ENCODE measurements at places on chromosomes 6 and 20.

- DNase-seq = no peak
Measured at GRCh38 chr6:42841844-42842584, 37.4 kb upstream of the RPL7L1 start.

GRCh38 chr20:47051936-47052526, 157.4 kb downstream of the EYA2 start:
- DNase-seq = no peak

DNA sequence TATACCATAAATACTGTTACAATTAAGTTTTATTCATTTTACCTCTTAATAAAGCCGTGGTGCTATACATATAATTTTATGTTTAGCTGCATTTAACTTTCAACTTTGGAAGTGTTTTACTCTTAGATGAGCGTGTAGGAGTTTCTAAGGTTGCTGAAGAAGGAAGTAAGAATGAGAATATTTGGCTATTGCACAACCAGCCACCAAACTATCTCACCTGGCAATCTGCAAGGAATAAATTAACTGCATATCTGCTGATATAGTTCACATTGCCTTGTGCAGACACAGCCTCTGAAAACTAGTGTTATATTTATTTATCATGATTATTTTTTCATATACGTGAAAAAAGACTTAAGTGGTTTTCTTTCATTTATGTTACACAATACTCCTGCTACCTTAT, 230.4 kb downstream of the PLCB1 start:
- no peak for DNase-seq

- no peak for DNase-seq
Measured at GRCh38 chr6:145609521-145609920, 125.8 kb downstream of the EPM2A start.

DNA sequence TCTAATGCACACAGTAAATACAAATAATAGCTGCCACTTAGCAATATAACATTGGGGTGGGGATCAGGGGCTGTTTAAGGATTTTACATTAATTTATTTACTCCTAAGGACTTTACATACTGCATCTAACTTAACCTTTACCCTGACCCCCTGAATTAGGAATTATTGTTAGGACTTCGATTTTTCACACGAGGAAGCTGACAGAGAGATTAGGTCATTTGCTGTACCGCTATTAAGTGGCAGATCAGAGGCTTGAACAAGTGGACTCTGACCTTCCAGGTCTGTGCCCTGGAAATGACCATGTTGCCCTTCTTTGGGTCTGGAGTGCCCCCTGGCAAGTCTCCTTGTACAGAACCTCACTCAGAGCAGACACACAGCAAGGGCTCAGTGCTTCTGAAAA, 5.2 kb upstream of the ELMO2 start:
- DNase-seq = no peak

DNA sequence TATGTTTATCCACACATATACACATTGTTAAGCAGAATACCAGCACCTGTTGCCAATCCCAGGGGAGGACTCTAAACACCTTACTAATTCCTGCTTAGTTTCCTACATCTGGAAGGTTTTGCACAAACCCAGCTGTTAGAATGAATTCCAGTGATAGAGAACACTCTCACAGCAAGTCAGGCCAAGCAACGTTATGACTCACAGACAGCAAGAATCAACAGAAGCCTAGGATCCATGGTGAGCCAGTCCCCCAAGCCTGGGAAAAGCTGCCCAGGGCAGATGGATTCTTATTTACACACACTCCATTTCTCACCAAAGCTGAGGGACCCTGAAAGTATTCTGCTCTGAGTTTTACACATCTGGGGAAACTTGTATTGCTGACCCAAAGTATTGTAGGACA, 291.7 kb downstream of the SLC35F1 start:
- DNase-seq = no peak

DNA sequence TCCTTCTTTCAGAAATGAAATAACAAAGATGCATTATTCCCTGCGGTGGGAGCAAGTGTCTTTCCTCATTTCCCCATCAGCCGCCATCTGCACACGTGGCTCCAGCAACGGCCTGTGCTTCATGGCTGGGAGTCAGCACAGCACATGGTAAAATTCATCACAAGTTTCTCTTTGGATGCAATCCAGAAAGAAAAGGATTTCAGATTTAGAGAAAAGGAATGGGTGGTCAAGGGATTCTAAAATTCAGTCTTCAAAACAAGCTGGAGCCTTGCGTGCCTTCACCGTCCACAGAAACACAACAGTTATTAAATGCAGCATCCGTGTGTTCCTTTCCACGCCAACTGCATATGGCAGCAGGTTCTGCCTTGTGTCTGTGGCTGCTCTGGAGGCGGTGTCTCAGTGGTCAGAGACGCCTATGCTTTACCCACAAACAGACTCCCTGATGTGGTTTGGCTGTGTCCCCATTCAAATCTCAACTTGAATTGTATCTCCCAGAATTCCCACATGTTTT, 107.6 kb downstream of the THBS2 start:
- no peak for DNase-seq

DNA sequence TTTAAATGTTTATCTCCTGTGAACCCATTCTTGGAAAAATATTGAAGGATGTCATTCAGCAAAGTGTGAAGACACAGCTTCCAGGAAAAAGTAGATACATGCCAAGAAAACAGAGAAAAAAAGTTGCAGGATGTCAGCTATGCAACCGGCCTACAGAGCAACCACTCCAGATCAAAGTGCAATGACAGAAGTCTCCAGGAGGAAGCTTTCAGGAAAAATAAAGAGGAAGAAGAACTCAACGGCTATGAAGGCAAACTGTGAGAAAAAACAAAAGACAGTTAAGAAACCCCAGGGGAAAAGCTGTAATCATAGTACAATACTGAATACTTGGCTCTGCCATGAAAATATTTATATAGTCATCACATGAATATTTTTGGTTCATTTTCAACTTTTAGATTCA, 30.6 kb downstream of the REPS1 start:
- DNase-seq = no peak

DNA sequence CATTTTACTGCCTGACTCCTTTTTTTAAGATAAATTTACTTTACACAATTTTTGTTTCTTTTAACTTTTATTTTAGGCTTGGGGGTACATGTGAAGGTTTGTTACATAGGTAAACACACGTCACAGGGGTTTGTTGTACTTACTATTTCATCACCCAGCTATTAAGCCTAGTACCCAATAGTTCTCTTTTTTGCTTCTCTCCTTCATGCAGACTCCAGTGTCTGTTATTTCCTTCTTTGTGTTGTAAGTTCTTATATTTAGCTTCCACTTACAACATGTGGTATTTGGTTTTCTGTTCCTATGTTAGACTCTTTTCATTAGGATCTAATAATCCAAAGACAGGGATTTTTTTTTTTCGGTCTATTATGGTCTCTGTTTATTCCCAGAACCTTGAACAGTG, 83.5 kb upstream of the CCN6 start:
- DNase-seq = no peak

- no peak for DNase-seq
Measured at GRCh38 chr6:48961781-48962415, 501.2 kb downstream of the MMUT start.

DNA sequence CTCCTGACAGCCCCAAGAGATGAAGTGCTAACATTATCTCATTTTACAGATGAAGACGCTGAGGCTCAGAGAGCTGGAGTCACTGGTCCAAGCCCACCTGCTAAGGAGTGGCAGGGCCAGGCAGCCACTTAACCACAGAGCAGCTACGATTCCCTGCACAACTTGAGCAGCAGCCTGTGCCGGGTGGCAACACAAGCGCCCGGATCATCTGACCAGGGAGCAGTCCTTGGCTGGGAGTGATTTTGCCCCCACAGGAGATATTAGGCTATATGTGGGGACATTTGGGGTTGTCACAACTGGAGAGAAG, 93.2 kb upstream of the PTPN1 start:
- no peak for DNase-seq

Data from activated effector memory CD4-positive, alpha-beta T cell treated with anti-CD3 and anti-CD28 coated beads, Interleukin-2, amount 50 U/mL, for 16 hours (primary cell).